Esophagus squamous epithelium (tissue), 5 donors: ENCODE measurements at places on chromosomes 12 and 14.

DNA sequence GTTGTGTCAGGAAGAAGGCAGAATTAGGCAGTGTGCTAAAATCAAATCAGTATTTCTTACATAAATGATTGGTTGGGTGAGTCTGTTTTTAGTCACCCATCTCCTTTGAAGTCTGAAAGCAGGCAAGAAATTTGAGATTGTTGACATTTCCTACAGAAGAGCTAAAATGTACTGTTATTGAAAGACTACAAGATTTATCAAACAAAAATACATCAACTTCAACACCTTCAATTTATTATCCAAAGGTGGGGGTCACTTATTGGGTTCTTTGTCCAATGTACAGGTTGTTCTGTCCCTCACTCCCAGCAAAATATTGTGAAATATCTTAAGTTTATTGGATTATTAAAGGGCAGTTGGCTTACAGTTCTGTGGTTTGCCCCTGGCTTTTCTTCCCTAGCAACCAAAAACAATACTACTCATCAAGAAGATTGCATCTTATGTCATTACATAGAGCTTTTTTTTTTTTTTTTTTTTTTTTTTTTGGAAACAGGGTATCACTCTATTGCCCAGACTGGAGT, 20.6 kb upstream of the PKP2 start:
- no peak for DNase-seq

DNA sequence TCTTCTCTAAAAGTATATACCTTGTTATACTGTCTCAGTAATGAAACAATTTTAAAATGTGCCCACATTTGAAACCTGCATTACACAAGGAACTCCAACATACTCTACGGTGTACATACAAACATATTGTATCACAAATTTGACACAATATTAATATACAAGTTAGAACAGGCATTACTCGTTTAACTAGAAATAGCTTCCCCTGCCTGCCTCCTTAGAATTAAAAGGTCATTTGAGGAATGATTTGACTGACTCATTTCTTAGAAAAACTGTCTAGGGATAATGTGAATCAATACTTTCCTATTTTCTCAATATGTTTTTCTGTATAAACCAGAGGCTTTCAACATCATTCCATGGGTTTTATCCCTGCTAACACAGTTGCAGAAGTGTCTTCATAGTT, 73.7 kb downstream of the STON2 start:
- DNase-seq: no peak

DNA sequence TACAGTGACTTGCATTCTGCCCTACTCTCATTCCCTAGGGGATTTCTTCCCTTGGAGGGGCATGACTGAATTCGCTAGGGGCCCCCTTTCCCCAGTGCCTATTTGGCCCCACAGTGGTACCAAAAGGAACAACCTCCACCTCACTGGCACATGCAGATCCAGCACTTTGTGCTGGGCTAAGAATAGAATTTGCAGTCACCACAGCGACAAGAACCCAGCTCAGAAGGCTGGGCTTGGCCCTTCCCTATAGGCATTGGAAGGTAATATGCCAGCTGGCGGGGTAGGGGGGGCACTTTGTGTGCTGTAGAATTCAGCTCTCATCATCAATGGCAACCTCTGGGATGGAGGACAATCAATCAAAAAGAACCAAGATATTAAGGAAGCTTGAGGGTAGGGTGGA, 13.9 kb downstream of the BAZ2A start:
- no peak for DNase-seq

GRCh38 chr12:75877763-75878621, 153.6 kb downstream of the PHLDA1 start:
- no peak for DNase-seq

DNA sequence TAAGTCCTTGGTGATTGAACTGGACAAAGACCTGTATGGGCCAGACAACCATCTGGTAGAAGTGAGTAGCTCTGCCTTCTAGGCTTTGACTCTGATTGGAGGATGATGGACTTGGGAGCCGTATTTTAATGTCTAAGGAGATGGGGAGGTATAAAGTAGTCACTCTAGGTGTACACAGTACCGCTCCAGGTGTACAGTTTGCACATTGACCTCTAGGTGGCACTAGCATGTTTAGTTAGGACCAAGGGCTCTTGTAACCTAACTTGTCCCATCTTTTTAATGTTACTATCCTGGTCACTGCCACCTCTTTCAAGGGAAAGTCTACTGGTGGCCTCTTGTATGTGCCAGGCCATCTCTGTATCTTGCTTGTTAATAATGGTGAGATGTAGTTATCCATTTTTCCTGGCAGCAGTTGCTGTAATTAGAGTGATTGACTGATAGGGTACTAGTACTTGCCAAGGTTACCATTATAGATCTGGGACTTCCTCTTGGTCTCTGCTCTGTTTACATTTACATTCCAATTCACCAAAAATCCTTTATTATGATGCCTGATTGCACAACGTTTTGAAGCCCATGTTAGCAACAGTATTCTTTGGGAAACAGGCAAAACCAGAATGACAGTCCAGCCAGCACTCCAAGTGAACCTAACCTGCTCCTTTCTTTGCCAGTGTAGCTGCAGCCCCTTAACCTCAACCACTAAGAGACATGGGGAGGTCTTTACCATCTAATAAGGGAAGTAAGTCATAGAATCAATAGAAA, 3.6 kb downstream of the SMARCD1 start:
- DNase-seq: no peak

DNA sequence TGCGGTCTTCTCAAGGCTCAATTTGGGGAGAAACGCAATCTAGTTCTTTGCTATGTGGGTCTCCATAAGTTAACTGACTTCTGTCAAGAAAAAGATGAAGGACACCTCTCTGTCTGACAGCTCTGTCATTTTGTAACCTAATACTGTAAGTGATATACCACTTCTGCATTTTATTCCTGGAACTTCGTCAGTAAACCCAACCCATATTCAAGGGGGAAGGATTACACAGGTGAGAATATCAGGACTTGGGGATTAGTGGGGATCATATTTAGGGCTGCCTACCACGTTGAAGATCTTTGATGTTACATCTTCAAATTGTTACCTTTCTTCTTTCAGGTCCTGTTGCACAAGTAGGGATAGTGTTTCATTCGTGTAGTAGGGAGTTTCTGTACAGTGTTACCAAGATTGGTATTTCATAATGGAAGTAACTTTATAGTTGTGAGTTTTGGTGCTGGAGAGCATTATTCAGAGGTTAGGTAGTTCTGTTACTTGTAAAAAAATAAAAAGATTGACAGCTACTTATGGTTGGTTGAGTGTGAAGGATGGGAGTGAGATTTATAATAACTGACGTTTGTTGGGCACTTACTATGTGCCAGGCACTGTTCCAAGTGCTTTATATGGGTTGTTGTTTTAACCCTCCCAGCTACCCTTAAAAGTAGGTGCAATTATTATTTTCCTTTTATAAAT, 1.6 kb downstream of the TMEM260 start:
- DNase-seq: no peak

DNA sequence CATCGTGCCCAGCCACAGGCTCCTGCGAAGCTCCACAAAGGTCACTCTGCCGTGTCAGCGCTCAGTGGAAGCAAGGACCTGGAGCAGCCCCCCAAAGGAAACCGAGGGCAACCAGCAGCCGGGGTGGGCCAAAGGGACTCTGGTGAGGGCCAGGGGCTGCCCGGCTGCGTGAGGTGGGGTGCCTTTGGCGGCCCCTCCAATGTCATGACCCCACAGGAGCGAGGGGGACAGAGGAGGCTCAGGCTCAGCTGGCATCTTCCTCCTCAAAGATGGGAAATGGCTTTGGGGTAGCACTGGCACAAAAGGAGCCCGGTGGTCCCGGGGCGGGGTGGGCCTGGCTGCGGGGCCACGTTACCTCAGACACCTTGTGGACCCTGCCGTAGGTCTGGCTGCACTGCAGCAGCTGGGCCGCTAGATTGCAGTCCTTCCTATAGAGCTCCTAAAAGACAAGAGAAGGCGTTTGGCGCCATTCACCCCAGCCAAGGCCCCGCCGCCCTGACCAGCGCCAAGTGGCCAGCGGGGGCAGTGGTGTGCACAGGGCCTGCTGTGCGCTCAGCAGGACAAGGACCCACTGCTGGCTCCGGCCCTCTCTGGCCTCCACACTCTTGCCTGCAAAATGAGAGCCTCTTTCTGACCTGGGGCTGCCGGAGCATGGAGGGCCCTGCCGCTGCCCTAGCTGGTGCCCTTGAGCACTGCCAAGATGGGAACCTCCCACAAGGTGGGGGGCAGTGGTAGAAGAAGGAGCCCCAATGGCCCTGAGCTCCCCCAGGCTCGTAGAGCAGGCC, 46.9 kb downstream of the BEGAIN start:
- no peak for DNase-seq

GRCh38 chr14:94135476-94135875, 6.1 kb upstream of the IFI27L2 start:
- DNase-seq: no peak

DNA sequence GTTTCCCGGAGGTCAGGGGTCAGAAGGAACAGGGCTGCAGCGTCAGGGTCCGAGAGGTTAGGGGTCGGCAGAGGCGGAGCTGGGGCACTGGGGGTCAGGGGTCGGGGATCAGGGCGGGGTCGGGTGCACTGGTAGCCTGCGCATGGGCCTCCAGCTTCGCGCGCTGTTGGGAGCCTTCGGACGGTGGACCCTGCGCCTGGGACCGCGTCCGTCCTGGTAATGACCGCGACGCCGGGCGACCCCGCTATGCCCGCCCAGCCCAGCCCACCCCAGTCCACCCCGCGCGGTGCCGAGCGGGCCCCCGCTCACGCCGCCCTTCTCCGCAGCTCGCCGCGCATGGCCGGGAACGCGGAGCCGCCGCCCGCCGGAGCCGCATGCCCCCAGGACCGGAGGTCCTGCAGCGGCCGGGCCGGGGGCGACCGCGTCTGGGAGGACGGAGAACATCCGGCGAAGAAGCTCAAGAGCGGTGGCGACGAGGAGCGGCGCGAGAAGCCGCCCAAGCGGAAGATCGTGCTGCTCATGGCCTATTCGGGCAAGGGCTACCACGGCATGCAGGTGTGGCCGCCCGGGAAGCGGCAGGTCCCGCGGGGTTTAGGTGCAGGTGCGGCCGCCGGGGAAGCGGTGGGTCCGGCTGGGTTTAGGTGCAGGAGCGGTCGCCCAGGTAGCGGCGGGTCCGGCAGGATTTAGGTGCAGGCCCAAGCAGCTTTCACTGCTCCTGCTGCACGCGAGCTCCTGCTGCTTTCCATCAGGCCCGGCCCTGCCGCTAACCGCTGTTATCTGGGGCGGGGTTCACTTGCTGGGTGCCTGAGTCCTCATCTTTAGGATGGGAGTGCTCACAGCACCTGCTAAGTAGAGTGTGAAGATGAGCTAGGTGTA, 743 bp downstream of the PUS1 start:
- DNase-seq: no peak

GRCh38 chr14:48035836-48036235, 360.4 kb upstream of the MDGA2 start:
- no peak for DNase-seq

DNA sequence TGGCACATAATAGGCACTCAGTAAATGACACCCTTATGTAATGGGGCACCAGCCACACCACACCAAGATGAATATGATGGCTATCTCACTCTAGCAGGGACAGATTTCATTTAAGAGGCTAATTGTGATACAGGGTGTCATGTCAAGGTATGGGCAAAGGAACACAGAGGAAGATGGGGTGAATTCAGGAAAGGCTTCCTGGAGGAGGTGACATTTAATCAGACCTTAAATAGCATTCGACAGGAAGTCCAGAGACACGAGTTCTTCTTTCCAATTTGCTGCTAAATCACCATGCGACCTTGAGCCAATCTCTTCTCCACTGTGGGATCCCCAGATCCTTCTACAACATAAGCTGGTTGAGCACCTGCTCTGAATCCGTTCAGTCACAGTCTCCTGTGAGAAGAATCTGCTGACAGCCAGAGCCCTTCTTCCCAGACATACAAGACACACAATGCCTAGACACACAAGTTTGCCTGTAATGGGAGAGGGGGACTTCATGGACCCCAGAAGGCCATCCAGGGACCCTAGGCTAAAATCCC, 1.5 kb upstream of the DTX1 start:
- no peak for DNase-seq

- DNase-seq: no peak
These were observed 62.5 kb upstream of the PYGL start for GRCh38 chr14:51006781-51007211.

GRCh38 chr14:80078501-80078900, 132.8 kb downstream of the DIO2 start:
- DNase-seq: no peak

DNA sequence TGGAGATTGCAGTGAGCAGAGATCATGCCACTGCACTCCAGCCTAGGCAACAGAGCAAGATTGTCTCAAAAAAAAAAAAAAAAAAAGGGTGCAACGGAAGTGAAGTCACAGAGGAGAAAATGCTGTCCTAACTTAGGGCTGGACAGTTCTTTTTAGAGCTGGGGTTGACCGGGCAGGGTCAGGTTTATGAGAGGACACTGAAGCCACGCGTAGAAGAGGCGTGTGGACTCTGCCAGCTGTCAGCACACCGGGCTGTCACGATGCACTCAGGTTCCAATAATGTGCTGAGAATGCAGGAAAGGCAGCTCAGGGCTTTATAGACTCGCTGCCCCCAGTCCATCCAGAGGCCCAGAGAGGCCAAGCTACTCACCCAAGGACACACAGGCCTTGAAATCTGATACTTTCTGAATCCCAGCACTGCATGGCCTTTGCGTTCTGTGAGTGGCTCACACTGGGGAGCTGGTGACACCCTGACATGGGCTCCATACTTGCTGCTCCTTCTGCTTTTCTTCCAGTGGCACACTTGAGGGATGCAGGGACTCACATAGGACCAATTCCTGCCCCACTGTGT, 28.9 kb upstream of the SPPL3 start:
- DNase-seq: no peak

DNA sequence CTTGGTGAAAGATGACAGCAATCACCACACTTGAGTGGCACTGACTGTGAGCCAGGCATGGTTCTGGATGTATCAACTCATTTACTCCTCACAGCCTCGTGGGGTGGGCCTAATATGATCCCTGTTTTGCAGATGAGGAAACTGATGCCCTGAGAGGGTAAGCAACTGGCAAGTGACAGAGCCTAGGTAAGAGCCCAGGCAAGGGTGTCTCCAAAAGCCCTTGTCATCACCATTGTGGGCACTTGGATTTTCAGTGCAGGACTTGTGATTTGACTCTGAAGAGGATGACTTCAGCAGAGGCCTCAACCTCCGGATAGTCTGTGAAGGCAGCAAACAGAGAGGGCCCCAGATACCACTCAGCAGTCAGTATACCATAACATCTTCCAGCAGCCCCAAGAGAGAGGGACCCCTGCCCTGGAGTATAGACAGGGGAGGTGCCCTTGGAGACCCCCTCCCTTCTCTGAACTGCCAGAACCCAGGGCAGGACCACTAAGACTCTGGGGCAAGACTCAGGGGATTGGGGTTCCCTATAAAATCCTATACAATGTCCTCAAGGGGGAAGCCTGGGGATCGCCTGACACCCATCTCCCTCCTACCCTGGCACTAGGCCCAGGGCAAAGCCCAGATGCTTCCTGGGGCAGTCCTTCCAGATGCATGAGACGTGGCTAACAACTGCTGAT, 7.1 kb upstream of the KRT5 start:
- no peak for DNase-seq
